ENCODE measurements at places on chromosomes 16 and 17. TPM values are rescaled to one million over a fixed set of nuclear protein-coding genes. Genes with fewer than 3 reads are reported as not detected.

DNA sequence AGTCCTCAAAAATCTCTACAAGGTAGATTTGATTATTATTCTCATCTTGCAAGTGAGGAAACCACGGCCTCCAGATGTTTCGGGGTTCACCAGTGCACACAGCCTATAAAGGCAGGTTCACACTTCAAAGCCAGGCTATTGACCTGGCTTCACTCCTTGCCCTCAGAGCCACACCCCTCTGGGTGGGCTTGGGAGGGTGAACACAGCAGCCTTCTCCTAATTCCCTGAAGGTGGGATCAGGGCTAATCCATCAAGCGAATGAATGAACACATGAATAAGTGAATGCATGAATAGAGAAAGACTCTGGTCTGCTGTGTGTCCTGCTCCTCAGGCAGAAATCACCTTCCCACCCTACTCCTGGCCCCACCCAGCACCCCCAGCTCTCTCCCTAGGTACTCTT is 139.0 kb downstream of the CYLD start:
- ATAC-seq: no peak

GRCh38 chr16:11318817-11319216 is 26.4 kb upstream of the RMI2 start:
- no peak for ATAC-seq

DNA sequence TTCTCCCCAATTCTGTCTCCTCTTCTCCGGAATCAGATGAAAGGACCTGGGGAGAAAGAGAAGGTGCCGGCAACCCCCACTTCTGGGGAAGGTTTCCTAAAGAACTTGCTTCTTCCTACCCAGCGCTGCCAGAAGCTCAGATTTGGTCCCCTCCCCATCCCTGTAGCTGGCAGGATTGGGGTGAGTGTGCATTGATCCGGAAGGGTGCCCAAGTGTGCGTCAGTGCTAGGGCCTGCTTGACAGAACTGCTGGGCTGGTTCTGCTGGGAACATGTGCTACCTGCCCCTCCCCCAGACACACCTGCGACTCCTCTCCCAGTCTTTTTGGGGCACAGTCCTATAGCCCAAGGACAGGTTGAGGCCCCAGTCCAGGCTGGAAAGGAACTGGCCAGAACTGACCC is 3.3 kb downstream of the ARL4D start:
- ATAC-seq: no peak

DNA sequence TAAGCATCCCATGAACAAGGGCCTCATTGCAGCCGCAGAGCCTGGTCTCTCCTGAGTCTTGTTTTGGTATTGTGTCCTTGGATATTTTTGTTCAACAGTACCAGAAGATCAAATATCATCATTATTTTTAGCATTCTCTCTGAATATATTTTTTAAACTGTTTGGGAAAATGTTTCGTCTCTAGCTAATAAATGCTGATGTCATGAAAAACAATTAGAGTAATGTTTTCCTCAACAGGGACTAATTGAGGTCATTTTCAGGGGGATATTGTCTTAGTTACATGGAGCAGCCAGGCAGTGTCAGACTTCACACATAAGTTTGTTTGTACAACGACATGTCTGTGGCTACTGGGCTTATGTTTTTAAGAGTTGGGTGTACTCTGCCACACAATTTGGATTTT is 805.3 kb upstream of the SOX9 start:
- ATAC-seq: no peak

The HCRT gene
- not detected for total RNA-seq

The HLF gene
- total RNA-seq: 21.7 TPM

The PIK3R5 gene
- 78.6 TPM for total RNA-seq
